ENCODE measurements at places on chromosomes 7 and 10.

- DNase-seq, result peak; percentile 77
Observed at GRCh38 chr7:35185908-35186731, 67.8 kb downstream of the TBX20 start.

- DNase-seq, result no peak
Observed at GRCh38 chr7:15977663-15978062, 291.2 kb upstream of the MEOX2 start.

DNA sequence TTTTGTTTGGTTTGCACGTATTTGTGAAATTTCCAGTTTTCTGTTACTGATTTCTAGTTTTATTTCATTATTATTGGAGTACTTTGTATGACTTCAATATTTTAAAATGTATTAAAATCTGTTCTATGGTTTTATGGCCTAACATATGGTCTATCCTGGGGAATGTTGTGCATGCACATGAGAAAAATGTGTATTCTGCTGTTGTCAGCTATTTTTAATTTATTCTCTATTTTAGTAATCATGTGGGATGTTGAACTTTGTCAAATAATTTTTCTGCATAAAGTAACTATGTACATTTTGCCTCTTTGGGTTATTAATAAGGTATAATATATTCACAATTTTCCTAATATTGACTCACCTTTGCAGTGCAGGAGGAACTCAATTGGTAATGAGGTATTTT lies 46.7 kb downstream of the EBLN1 start:
- no peak for DNase-seq

GRCh38 chr10:43200538-43201390 lies 62.5 kb downstream of the CSGALNACT2 start:
- DNase-seq, result no peak

DNA sequence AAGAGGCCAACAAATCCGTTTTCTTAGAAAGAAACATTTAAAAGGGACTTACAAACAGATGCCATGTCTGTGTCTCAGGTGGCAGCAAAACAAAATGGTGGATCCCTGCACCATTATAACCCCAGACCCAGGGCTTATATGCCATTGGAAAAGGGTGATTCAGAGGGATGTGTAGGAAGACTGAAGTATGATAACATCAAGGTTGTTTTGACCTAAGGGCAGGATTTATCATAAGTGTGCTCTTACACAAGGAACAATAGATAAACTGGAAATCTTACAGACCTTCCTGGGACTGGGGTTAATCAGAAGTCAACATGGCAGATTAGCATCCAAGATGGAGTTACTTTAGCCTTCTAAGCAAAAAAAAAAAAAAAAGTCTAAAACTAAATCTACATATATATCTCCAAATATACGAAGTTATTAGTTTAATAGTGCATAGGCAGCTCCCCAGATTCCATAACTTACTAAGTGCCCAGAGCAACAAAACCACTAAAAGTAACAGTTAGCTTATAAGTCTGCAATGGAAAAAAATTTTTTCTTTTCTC lies 34.3 kb upstream of the WNT16 start:
- DNase-seq, result no peak

DNA sequence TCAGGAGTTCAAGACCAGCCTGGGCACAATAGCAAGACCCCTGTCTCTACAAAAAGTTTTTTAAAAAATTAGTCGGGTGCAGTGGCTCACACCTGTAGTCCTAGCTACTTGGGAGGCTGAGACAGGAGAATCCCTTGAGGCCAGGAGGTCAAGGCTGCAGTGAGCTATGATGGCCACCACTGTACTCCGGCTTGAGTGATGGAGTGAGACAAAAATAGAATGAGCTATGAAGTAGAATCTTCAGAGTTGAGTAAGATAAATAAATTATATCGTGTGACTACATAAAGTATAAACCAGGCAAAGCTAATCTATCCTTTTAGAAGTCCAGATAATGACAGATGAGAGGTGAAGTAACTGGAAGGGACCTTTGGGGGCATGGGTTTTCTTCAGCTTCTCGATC lies 15.3 kb upstream of the MRPS24 start:
- no peak for DNase-seq

- DNase-seq, result peak; percentile 89
Observed at GRCh38 chr10:69092959-69093850, 5.3 kb downstream of the SRGN start.

DNA sequence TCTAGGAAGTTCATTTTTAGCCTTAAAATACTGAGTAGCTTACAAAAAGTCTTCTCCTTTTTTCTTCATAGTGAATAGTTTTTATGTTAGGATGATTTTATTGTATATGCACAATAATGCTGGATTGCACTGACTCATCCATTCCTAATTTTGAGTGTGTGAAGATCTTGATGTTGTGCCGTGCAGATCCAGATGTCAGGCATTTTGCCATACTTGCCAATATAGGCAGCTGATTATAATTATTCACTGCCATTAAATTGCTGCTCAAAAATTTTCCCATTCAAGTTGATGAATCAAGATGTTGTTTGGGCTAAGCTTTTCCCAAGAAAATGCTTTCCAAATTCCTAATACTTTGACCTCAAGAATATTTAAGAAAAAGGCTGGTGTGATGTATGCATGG lies 218.3 kb downstream of the AHR start:
- no peak for DNase-seq

DNA sequence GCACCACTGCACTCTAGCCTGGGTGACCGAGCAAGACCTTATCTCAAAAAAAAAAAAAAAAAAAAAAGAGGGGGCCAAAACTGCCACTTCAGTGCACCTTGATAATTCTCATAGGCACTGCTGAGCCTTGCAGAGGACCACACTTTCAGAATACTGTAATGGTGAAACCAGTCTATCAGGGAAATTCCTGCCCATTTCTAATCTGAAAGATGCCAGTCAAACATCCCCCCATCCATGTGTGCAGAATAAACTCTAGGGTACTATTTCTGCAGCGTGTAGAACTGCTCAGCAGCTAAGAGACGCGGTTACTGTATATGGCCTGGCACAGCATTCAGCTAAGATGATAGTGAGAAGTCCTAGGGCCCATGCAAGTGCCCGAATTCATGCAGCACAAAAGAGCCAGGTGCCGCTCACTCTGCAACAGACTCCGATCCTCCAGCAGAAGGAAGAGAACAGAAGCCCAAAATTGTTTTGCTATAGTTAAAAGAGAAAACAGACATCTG lies 286.8 kb upstream of the KLF14 start:
- DNase-seq, result no peak

DNA sequence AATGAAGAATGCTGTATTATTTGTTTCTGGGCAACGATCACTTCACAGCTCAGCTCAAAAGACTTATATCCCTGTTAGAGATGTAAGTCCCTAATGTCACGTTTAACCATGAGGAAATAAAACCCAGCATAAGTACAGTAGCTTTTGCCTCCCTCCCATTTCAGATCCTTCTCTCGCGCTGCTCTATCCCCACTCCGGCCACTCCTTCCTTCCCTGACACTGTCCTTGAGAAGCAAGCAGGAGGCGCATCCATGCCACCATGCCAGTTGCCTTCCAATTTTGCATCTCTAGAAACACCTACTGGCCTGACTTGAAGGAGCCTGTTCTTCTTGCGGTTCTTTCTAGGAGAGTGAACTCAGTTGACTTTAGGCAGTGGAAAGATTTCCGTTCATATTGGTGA lies 1.2 kb downstream of the FAM180A start:
- no peak for DNase-seq

DNA sequence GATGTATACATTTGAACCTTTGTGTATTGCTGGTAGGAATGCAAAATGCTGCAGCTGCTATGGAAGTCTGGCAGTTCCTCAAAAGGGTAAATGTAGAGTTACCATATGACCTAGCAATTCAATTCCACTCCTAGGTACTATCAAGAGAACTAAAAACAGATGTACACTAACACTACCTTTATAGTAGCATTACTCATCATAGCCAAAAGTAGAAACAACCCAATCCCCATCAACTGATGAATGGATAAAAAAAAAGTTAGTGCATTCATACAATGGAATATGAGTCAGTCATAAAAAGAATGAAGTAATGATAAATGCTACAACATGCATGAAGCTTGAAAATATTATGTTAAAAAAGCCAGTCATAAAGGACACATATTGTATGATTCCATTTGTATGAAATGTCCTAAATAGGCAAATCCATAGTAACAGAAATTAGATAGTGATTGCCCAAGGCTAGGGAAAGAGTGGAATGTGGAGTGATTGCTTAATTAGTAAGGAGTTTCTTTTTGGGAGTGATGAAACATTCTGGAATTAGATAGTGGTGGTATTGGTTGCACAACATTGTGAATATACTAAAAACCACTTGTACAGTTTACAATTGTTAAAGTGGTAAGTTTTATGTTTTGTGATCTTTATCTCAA lies 96.4 kb upstream of the AOAH start:
- DNase-seq, result no peak

DNA sequence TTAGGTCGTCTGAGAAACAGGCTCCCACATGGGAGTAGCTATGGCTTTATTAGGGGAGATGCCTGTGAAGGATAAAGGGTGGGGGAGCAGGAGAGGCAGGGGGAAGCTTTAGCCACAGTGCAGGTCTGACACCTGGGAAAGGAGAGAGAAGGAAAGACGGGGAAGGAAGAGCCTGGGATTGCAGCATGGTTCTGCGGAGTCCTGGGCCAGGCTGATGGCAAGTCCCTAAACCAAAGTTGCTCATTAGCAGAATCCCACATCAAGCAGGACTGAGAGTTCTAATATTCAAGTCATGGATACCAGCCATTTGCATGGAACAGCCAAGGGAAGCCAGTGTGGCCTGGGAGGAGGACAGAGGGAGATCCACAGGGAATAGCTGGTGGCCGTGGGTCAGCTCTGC lies 414.8 kb downstream of the RPS24 start:
- no peak for DNase-seq

DNA sequence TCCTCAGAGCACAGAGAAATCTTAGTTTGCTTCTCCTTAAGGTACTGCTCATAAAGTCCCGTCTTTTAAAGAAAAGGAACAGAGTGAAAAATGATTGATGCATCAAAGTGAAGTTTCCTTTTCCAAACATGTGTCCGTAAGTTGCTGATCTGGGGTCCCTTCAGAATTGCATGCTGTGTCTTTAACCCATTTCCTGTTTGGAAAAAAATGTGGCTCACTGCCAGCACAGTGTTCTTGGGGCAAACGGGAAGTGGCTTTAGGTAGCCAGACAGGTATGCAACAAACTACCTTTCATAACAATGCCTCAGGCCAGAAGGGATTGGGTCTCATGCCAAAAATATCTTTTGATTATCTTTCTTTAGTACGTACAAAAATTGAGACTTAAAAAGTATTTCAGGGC lies 50.9 kb downstream of the TFAM start:
- DNase-seq, result peak; percentile 69

- DNase-seq, result no peak
Observed at GRCh38 chr10:49237985-49238384, 49.8 kb upstream of the TMEM273 start.

DNA sequence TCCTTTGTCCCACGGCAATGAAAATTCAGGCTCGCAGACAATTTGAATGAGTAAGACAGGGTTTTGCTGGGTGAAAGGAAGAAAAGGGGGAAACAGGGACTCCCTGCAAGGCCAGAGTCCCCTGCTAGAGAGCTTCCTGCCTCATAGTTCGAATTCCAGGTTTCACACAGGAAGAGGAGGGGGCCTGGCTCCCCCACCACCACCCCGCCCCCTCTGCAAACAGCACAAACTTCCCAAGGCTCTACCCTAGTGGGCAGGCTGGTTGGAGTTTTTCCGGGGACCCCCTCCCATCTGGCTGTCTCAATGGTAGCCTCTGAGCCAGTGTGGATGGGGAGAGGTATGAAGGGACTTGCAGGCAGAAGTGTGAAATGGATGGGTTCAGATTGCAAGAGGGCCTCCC lies 57.4 kb upstream of the NEBL start:
- DNase-seq, result no peak

DNA sequence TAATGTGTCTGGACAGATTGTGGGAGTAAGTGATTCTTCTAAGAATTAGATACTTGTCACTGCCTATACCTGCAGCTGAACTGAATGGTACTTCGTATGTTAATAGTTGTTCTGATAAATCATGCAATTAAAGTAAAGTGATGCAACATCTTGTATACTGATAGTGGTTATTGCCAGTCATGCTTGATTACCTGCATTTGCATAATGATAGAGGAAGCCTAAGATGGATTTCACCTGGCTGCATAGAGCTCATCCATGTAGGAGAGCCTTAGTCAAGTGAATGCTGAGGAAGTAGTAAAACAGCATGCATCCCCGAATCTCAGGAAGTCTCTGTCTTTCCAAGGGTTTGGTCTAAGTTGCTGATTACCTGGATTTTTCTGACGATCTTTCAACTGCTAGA lies 64.2 kb upstream of the CAPZA2 start:
- DNase-seq, result no peak

DNA sequence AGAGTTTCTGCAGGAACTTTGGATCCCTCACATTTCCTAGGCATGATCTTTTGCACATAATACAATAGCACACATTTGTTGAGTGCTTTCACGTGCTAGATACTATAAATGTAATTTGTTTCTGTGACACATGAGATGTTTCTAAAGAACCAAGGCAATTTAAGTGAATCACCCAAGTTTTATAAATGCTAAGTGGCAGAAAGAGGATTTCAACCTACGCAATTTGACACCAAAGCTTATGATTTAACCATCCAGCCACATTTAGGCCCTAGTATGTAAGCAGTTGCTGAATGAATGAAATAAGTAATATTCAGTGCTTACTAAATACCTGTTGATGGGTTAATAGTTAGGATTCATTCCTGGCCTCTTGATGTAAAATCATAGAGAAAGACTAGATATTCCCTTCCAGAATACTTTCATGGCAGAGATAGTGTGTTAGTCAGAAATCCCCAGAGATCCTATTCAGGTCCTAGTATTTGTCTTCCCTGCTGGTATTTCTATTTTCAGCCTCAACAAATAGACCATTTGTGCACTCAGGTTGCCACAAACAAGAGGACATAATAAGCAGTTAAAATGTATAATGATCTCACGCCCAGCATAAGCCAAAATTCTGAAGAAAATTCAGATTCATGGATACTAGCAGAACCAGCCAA lies 572.6 kb downstream of the IPMK start:
- DNase-seq, result no peak

DNA sequence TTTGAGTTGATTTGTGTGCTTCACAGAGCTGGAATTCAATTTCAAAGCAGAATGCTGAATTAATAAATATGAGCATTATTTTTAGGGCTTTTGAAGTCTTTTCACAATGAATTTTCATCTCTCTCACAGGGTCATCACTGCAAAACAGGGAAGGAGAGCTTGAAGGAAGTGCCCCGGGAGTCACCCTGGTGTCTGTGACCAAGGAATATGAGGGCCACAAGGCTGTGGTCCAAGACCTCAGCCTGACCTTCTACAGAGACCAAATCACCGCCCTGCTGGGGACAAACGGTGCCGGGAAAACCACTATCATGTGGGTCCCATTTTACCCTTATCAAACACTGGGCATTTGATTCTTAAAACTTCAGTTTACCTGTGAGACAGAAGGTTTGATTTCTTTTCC lies 217.7 kb downstream of the ABCA13 start:
- no peak for DNase-seq

- peak; percentile 38 for DNase-seq
Observed at GRCh38 chr10:129694691-129695243, 227.7 kb downstream of the MGMT start.

GRCh38 chr7:126715076-126715475 lies 537.7 kb downstream of the GRM8 start:
- no peak for DNase-seq

Measured in astrocyte of the hippocampus (primary cell).